ENCODE measurements at places on chromosomes 1 and 21. TPM values are rescaled to one million over a fixed set of nuclear protein-coding genes. Genes with fewer than 3 reads are reported as not detected.

The CD1B gene
- total RNA-seq: not detected

The CFHR4 gene
- total RNA-seq: not detected

The CNTN2 gene
- not detected for total RNA-seq

The MACO1 gene
- 14.3 TPM for total RNA-seq

The CELA3B gene
- total RNA-seq: not detected

The TSPEAR gene
- not detected for total RNA-seq

The KCNQ4 gene
- total RNA-seq: 1.5 TPM

The CDK18 gene
- 0.23 TPM for total RNA-seq

The LRRC71 gene
- total RNA-seq: not detected

The OLIG1 gene
- total RNA-seq: not detected

The LMNA gene
- 110 TPM for total RNA-seq

The MATN1 gene
- 0.50 TPM for total RNA-seq

The SPATA17 gene
- total RNA-seq: not detected

The UBE4B gene
- total RNA-seq: 31.1 TPM

The CHIA gene
- not detected for total RNA-seq

The AUNIP gene
- 12.0 TPM for total RNA-seq

The DNASE2B gene
- total RNA-seq: not detected

The PIK3C2B gene
- 22.7 TPM for total RNA-seq

The KIF17 gene
- not detected for total RNA-seq

GRCh38 chr1:85615586-85616363, 35.2 kb downstream of the CCN1 start:
- no peak for DNase-seq

GRCh38 chr1:168766568-168766967, 37.6 kb upstream of the DPT start:
- DNase-seq: no peak

DNA sequence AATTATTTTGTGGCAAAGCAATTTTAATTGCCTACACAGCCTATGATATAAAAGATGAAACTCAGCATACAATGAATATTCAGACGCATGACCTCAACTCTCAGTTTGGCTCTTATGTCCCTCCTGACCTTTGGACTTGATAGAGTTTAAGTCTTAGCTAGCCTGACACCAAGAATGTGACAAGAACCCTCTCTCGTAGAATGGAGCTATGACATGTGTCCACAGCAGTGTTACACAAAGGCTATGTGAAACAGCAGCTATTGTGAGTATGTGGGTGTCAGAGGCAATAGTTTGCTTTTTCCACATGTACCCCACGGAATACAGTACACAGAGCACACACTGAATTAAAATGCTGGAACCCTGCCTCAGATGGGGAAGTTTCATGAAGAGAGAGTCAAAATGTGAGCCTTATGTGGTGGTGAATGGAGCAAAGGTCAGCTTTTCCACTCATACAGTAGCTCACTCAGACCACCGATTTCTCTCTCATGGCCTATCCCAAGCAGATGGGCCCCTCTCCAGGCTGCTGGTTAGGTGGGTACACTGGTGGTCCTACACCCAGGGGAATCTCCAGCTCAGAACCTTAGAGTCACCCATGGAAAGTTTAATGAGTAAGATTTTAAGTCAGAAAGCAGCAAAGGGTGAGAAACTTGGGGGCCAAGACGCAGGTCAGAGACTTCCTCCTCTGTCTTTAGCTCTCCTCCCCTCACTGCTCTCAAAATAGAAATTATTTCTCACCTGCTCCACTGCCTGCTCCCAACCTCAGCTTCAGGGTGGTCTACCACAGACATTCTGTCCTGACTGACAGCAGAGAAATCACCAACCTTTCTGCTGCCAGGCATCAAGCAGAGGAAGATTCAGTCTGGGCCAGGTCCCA, 10.1 kb upstream of the XCL2 start:
- DNase-seq: peak; percentile 48

DNA sequence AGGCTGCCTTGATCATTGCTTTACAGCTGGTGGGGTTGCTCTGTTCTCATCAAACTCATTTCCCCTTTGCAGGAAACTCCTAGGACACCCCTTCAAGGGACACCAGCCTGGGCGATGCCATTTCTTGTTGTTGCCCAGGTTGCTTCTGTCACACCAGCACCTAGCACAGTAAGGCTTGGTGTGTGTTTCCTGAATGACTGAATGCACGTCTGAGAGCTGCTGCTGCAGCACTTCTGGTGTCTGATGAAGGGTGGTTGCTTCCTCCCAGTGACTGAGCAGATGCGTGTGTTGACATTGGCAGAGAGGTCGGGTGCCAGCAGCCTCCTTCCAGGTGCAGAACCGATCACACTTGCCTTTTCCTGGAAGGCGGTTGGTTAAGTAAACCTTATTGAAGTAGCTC, 477.4 kb downstream of the CAMTA1 start:
- DNase-seq: peak; percentile 35

- no peak for DNase-seq
Measured at GRCh38 chr1:107940701-107941100, 24.3 kb downstream of the VAV3 start.

DNA sequence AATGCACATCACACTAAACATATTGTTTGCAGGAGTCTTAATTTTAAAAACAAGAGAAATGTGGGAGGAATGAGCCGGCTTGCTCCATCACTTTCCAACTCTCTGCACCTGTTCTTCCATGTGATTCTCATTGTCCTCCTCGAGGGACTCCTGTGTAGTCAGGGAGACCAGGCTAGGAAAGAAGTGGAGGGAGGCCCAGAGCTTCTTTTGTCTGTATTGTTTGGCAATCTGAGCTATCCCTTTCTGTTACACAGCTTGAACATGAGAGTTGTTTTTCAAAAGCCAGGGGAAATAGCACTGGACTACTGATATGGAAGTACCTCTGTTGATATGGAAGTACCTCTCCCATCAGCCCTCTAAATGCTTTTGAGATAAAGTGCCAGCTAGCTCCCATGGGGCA, 18.8 kb upstream of the LRRC8D start:
- DNase-seq: no peak

GRCh38 chr1:27342391-27342777, 562 bp downstream of the SYTL1 start:
- DNase-seq: peak; percentile 77

GRCh38 chr1:231883382-231883781, 256.8 kb downstream of the DISC1 start:
- DNase-seq: no peak

GRCh38 chr1:2148691-2149090, 45.9 kb downstream of the FAAP20 start:
- peak; percentile 87 for DNase-seq

DNA sequence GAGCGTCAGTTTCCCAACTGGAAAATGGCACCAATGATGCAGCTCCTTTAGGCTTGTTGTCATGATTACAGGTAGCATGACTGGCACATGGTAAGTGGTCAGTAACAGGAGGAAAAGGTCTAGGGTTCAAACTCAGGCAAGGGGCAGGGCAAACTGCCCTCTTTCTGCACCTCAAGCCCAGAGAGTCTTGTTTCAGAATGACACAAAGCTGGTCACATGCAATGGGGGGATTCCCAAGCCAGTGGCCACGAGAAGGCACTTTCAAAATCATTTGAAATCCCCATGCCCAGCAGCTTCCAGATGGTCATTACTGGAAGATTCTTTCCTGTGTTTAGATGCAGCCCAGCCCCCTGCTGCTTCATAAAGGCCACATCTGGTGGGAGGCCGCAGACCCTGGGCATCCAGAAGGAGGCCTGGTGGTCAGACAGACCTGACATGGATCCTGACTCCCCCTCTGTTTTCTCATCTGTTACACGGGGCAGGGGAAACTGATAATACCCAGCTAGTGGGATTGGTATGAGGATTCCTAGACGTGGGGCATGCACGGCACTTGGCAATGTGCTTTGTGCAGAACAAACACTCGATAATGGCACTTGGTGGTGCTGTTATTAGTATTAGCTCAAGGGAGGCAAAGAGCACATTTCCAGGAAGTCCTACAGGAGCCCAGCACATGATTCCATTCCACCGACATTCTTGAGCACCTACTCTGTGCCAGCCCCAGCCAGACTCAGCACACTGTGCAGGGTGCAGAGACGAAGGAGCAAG, 6.9 kb upstream of the PLA2G2D start:
- no peak for DNase-seq

DNA sequence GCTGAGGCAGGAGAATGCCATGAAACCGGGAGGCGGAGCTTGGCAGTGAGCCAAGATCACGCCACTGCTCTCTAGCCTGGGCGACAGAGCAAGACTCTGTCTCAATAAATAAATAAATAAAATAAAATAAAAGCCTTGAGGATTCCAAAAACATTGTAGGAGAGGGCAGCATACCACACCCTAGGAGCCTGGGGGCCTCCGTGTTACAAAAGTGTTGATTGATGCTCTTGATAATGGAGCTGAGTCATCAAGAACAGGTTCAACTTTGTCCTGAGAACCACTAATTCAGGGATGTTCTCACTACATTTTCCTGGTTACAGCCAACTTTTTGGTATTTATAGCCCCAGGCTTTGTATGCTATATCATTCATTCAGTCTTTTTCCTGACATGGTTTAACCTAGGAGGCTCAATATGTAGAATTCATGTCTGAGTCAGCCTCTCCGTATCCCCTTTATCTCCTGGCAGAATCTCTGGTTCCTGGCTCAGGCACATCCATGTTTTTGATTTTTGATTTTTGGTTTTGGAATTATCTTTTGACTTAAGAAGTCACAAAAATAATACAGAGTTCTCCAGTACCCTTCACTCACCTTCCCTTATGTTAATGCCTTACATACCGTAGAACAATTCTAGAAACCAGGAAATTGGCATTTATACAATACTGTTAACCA, 69.4 kb downstream of the LRRC8D start:
- no peak for DNase-seq

GRCh38 chr1:181392613-181393220, 90.6 kb upstream of the CACNA1E start:
- DNase-seq: no peak

GRCh38 chr1:22860883-22861385, 111.7 kb downstream of the LACTBL1 start:
- no peak for DNase-seq

- DNase-seq: no peak
Measured at GRCh38 chr1:200493344-200493743, 83.5 kb upstream of the ZNF281 start.

DNA sequence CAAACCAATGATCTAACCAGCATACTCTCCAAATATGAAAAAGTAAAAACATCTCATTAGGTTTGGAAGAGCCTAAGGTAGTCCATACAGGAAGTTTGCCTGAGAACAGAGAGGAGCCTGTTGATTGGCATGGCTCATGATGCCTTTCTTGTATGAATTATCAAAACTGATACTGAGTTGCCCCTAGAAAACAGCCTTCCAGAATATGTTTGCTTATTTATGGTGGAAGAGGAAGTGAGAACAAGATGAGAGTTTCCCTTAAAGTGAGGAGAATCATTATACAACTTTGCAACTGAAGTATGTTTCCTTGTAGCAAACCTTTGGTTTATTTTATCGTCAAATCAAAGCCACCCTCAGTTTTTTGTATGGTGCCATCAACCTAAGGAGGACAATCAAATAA, 23.8 kb upstream of the KIAA1614 start:
- DNase-seq: peak; percentile 29

GRCh38 chr1:226772446-226773139, 33.5 kb upstream of the ITPKB start:
- no peak for DNase-seq

DNA sequence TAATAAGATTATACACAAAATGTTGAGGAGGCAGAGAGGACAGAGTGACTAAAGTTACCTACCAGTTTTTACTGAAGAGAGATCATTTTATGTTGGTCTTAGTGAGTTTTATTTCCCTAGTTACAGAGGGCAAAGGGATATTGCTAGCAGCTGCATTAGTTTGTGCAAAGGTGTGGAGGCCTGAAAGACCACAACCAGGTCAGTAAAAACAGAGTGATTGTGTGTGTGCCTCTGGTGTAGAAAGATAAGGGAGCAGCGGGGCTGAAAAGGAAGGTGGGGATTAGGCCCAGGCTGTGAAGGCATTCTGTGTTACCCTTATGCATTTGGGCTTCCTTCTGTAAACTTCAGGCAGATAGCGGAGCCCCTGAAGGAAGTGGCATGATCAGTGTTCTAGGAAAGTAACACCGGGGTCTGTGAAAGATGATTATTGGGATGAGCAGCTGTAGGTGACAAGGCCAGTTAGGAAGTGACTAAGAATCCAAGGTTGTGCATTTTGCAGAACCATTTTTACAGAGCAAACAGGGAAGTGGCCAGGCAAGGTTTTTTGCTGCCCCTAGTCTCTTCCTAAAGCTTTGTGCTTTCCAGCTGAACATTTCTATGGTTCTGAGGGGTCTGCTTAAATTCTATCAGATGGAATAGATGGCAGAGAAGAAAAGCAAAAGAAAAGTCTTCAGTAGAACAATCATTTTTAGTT, 3.7 kb downstream of the GADD45A start:
- no peak for DNase-seq

GRCh38 chr1:46942086-46942485, 810 bp upstream of the CYP4A11 start:
- no peak for DNase-seq

- no peak for DNase-seq
Measured at GRCh38 chr1:204960306-204961125, 82.5 kb upstream of the CNTN2 start.

GRCh38 chr1:36728846-36729245, 246.1 kb upstream of the CSF3R start:
- no peak for DNase-seq
